ENCODE measurements at places on chromosomes 11 and 22.
A peak's percentile ranks its signal among the peaks of the same experiment; 100 is the strongest.

DNA sequence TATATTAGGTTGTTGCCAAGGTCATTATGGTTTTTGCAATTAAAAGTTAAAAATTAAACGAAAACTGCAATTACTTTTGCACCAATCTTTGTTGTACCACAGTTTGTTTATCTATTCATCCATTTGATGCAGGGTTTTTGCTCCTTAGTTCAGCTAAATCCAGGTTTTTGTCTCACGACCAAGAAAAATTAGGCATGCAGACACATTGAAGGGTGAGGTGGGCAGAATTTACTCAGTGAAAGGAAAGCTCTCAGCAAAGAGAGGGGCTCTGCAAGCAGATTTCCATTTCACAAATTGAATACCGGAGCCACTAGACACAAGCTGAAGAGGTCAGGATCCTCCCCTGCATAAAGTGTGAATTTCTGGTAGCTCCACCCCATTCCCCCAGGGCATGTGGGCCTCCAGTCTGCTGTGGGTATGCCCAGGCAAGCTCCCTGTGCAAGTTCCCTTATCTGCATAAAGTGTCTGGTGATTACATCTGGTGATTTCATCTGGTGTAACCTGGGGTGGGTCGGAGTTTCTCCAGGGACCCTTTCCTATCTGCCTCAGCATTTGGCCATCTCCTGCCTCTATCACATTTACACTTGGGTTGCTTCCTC is 33.3 kb downstream of the APOL6 start:
- DNase-seq: no peak

DNA sequence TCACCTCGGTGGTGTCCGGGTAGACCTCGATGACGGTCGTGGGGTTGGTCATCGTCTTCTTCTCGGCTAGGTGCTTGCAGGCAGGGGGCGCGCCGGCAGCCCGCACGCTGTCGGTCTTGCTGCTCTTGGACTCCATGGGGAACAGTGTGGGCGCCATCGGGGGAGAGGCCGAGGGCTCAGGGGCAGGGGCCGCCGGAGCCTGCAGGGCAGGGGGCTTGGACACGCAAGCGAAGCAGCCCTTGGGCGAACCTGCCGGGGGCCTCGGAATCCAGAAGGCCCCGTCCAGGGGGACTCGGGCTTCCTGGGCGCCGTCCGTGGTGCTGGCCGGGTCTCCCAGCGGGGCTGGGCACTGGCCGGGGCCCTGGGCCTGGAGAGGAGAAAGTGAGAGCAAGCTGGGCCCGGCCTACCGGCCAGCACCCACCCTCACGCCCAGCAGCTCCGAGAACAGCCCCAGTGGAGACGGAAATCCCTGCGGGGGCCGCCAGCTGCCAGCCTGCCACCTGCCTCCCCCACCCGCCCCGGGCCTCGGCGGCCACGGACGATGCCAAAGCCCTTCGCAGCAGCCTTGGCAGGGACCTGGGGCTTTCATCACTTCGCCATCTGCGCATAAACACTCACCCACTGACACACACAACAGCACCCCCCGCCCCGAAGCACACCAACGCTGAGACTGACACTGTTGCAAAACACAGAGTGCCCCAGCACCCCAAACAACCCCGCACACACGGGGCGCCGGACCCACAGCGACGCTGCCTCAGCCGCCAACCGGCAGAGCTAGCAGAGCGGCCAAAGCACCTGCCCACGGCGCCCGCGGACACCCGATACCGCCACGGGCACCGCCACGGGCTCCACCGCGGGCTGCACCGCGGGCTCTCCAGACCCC is 2.4 kb downstream of the IFITM10 start:
- no peak for DNase-seq

DNA sequence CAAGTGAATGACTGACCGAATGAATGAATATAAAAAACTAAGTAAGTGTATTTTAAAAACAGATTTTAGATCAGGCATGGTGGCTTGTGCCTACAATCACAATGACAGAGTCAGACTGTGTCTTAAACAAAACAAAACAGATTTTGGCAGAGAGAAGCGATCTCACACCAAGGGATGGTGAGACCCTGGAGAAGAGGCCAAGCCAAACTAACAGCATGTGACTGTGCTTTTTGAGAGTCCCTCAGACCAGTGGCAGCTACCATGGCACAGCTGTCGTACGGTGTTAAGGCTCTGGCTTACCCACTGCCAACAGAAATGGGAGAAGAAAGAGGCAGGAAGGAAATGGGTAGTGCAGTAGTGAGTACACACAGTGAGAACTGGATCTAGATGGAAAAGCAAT is 60.6 kb downstream of the SGSM3 start:
- DNase-seq: no peak

DNA sequence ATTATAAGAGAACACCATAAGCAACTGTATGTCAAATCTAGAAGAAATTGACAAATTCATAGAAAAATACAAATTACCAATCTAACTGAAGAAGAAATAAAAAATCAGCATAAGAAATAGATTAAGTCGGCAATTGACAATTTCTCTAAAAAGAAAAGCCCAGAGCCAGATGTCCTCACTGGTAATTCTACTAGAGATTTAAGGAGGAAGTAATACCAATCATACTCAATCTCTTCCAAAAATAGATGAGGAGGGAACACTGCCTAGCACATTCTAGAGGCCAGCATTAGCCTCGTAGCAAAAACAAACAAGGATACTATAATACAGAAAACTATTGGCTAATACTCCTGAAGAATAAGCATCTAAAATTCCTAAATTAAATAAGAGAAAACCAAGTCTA is 40.4 kb upstream of the IGLL5 start:
- DNase-seq: no peak

GRCh38 chr22:38081941-38082828 is 1.8 kb downstream of the SLC16A8 start:
- no peak for DNase-seq

- no peak for DNase-seq
Measured at GRCh38 chr11:119029340-119030028, 1.2 kb downstream of the SLC37A4 start.

DNA sequence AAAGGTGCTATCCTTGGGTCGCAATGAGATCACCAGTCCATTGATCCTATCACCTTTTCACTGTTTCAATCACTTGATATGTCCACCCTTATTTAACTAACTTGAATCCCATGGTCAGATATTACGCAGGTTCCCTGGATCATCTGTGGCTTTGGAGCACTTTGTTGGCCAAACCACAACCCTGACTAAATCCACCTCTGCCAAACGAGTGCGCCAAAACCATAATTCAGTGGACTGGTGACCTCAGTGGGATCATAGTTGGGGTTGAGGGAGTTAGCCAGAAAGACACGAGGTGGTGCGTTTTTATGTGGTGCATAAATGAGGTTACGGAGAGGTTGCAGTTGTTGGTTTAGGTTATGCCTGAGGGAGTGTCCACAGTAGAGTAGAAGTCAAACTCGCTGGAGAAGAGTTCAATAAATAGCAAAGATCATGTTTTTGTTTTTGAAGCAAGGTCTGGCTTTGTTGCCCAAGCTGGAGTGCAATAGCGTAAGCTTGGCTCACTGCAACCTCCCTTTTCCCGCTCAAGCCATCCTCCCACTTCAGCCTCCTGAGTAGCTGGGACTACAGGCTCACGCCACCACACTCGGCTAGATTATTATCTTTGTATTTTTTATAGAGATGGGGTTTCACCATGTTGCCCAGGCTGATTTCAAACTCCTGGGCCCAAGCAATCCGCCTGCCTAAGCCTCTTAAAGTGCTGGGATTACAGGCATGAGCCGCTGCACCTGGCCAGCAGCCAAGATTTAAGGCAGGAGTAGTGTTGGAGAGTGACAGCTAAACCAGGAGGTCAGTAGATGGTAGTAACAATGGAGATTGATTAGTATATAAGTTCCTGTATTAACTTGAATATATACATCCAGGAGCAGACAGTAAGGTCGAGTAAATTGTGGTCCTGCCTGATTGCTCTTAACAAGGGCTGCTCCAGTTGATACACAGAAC is 4.5 kb downstream of the FOXR1 start:
- no peak for DNase-seq

DNA sequence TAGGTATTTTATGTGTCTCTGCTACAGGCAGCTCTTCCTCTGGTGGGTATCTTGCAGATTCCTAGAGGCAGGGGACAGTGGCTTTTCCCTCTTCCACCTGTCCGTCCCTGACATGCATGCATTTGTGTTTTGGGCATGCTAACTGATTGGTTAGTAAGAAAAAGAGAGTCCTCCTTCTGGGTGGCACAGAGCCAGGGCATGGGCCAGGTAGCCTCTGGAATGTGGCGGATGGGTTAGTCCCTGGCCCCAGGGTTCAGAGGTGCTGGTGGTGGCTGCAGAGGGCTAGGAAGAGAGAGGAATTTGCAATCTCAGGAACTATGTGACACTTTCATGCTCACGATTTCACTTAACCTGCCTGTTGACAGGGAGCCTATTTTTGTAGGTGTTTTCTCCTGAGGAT is 5.8 kb upstream of the MS4A15 start:
- no peak for DNase-seq

DNA sequence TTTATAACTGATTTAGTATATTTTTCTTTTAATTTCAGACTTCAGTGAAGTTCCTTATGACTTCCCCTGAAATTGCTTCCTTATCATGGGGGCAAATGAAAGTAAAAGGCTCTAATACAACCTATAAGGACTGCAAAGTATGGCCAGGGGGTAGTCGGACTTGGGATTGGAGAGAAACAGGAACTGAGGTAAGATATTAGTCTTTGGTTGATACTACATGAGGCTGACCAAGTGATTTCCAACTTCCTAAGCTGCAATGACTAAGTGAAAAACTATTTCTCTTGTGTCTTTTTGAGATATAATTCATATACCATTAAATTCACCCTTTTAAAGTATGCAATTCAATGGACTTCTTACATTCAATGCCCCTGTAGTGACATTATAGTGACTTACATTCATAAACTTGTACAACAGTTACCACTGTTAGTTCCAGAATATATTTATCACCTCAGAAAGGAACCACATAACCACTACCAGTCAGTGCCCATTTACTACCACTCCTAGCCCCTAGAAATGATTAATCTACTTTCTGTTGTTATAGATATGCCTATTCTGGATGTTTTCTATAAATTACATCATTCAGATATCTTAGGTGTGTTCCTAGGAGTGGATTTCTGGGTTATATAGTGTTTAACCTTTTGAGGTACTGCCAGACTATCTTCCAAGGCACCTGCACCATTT is 21.6 kb downstream of the AAMDC start:
- DNase-seq: no peak

GRCh38 chr11:60119710-60120109 is 31.2 kb downstream of the MS4A2 start:
- DNase-seq: no peak

DNA sequence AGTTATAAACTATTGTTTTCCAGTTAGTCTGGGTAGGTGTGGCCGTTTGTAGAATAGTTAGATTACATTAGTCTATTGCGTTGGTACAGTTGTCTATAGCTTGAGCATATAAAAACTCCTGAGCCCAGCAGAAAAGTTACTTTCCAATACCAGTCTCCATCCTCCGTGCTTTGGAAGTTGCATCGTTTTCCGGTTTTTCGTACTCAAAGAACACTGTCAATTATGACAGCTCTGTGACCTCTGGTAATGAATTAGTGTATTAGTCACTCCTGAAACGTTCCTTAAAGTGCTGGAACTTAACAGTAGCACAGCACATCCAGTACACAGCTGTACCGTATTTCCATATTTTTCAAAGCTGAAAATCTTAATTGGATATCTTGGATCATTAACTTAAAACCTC is 808 bp upstream of the MSANTD2 start:
- peak; percentile 22 for DNase-seq

- DNase-seq: no peak
Measured at GRCh38 chr11:119713359-119714040, 15.5 kb downstream of the NECTIN1 start.

- DNase-seq: no peak
Measured at GRCh38 chr11:102800767-102801166, 2.8 kb upstream of the MMP1 start.

DNA sequence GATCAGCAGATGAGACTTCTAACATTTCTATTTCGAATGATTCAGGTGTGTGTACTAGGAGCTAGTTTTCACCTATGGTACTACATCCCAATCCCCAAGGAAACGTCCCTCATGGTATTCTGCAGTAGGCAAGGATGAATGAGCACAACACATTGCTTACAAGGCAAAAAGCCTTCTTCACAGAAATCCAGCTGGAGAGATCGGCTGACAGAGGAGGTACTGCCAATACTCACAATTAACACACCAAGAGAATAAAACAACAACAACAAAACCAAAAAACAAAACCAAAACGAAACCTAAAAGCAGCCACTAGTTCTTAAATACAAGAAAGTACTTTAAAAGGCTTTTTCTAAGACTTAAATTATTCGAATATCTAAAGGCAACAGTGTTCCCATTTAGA is 101.4 kb downstream of the PICALM start:
- no peak for DNase-seq

DNA sequence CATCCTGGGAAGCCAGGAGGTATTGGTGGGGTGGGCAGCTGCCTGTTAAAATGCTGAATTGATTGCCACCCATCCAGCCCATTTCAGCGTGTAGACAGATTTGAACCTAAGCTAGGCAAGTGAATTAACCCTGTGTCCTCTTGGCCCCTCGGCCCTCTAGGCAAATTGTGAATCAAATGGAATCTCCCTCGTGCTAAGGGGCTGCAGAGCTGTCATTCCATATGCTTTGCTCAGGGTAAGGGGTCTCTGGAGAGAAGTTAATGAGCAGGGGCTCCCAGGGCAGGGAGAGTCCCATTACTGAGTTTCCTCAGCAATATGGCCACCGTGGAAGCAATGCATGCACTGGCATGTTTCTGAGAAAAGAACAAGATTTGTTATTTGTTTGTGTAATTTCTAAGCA is 117.7 kb upstream of the RCN1 start:
- no peak for DNase-seq

DNA sequence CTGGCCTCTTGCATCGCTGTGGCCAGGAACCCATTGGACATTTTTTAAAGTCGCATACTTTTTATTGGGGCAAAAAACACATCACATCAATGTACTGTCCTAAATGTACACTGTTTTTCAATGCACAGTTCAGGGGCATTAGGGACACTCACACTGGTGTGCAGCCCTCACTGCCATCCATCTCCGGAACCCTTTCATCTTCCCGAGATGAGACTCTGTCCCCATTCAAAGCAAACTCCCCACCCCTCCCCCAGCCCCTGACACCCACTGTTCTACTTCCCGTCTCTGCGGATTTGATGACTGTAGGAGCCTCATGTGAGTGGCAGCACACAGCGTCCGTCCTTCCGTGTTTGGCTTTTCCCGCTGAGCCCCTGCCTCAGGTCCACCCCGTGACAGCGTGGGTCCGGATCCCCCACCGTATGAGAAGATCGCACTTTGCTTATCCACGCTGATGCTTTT is 41.8 kb upstream of the TH start:
- DNase-seq: no peak

DNA sequence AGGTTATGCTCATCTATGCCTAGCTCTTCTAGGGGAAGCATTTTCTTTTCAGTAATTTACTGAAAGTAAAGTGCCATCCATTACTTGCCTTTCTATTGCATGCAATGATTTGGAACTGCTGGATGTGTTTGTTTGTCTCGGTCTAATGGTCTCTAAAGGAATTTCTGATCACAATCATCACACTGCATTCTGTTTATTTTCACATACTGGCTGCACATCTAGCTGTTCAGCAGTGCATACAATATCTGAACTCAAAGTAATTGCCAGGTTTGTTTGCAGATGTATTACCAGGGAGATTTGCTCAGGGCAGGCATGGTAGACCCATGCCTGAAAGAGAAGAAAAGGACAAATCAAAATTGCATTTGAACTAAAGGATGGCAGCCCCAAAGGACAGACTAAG is 36.4 kb upstream of the CWF19L2 start:
- DNase-seq: no peak
